HepG2 (cell line): ENCODE measurements at places on chromosomes 13 and 19.
A peak's percentile ranks its signal among the peaks of the same experiment; 100 is the strongest.

DNA sequence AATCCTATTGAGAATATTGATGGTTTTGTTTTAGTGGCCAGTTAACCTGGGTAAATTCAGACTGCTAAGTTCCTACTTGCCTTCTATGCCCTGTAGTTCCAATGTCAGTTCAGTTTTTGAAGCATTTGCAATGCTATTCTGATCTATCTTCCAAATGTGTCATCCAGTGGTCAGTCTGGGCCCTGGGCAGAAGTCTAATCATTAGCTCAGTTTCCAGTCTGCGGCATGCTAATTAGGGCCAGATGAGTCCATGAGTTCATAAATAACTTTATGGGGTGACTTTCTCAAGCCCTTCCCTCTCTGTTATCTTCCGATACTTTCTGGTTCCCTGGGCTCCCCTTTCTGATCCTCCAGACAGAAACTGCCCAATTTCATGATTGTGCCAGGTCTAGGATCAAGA is 32.7 kb downstream of the FAM187B start:
- H3K27ac ChIP-seq = no peak overlapping the region
- no peak overlapping the region for H3K4me3 ChIP-seq
- peaks cover 14% of the 10 kb centered on the region; the same call in 1 of the 2 replicates for H3K4me1 ChIP-seq
- no peak for DNase-seq
- H3K36me3 ChIP-seq = no peaks in the 10 kb centered on the region
- H3K27me3 ChIP-seq = peaks cover 7% of the 10 kb centered on the region; the same call in 1 of the 3 replicates

GRCh38 chr13:97301382-97302095 is 79.4 kb downstream of the MBNL2 start:
- H3K36me3 ChIP-seq = peaks cover 14% of the 10 kb centered on the region
- H3K27me3 ChIP-seq = no peaks in the 10 kb centered on the region
- DNase-seq = no peak
- H3K27ac ChIP-seq = no peak overlapping the region

DNA sequence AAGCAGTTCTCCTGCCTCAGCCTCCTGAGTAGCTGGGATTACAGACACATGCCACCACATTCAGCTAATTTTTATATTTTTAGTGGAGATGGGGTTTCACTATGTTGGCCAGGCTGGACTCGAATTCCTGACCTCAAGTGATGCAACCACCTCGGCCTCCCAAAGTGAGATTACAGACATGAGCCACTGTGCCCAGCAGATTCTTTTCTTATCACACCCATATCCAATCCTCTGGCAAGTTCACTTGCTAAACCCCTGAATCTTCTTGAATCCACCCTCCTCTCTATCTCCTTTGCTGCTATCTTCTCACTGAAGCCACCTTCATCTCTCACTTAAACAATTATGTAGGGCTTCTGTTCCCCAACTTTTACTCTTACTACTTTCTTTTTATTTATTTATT is 17.5 kb downstream of the TMEM143 start:
- no peak overlapping the region for H3K27ac ChIP-seq
- no peak for DNase-seq
- H3K4me3 ChIP-seq = no peak overlapping the region
- peaks cover 39% of the 10 kb centered on the region for H3K4me1 ChIP-seq
- H3K27me3 ChIP-seq = no peaks in the 10 kb centered on the region

DNA sequence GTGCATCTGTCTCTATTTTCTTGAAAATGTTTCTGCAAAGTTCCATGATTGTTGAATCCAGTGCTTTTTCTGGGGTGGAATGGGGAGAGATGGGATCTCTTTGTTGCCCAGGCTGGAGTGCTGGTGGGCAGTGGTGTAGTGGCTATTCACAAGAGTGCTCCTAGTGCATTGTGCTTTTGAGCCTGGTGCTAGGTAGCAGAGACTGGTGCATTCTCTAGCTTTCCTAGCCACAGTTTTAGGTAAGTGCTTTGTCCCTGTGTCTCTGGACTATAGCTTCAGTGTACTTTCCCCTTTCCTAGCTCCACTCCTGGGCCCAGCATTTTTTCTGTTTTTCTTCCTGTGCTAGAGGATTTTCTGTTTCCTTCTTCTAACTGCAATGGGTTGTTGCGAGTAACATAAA is 825.6 kb downstream of the SLITRK6 start:
- H3K4me1 ChIP-seq = no peaks in the 10 kb centered on the region
- H3K4me3 ChIP-seq = no peak overlapping the region
- H3K27me3 ChIP-seq = no peaks in the 10 kb centered on the region
- no peaks in the 10 kb centered on the region for H3K36me3 ChIP-seq

DNA sequence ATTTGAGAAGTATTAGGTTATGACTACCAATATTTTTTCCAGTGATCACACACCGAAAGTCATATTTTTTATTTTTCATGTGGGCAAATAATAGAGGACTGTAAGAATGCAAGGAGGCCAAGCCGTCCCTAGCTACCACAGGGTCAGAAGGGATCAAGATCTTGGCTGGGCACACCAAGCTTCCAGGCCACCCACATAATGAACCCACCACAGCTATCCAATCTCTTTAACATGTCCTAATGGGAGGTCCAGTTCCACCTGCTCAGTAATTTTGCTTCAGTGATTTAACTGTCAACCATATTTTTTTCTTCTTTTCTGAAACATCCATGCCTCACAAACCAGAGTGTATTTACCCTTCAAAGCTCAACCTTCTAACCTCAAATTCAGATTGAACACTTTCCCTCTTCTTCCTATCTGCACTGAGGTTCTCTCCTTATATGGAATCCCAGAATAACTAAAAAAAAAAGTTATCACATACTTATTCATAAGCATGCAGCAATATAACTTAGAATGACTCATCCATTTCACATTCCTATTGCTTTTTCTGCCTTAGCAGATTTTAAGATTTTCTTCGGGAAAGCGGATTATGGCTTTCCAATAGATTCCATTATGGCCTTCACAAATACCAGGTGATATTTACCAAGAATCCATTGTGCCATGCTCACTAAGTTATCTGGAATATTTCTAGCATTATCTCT is 12.2 kb downstream of the ARGLU1 start:
- no peaks in the 10 kb centered on the region for H3K27me3 ChIP-seq
- H3K4me1 ChIP-seq = no peaks in the 10 kb centered on the region
- no peak for DNase-seq
- no peak overlapping the region for H3K27ac ChIP-seq

DNA sequence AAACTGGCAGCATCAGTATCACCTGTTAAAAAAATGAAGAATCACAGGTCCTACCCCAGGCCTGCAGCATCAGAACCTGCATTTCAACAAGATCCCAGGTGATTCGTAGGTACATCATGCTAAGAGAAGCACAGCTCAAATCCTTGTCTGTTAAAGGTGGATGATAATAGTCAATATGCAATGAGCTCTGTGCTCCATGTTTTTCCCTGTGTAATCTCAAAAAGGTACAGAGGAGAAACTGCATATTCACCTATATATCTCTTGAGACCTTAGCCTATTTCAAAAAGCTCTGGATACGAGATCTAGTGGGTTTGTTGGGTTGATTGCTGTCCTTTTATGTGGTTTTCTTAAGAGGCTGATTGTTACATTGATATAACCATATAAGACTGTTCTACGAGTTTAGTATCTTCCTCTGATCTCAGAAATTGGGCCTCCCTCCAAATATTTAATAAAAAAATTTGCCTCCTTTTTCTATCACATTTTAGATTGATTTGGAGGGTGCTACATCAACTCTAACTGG is 148.9 kb downstream of the DCT start:
- no peak for DNase-seq
- H3K27ac ChIP-seq = no peak overlapping the region
- H3K4me1 ChIP-seq = peaks cover 17% of the 10 kb centered on the region

DNA sequence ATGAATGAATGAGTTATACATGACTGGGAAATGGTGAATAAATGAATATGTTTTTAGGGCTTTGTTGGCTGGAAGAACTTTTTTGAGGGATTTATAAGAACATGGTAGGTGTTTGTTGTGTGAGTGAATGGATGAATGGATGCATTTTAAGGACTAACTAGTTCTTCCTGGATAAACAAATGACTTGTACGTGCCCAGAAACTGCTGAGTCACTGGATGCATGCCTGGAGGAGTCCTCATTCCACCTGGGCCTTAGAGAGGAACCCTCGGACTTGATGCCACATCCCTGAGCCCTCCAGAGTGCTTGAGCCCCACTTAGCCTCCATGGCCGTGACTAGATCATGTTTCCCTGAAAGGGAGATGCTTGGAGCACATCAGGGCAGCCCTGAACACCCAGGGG is 153.4 kb downstream of the DPF1 start:
- no peak overlapping the region for H3K4me3 ChIP-seq
- H3K4me1 ChIP-seq = peaks cover 22% of the 10 kb centered on the region
- H3K27ac ChIP-seq = no peak overlapping the region
- no peaks in the 10 kb centered on the region for H3K36me3 ChIP-seq
- H3K27me3 ChIP-seq = no peaks in the 10 kb centered on the region
- no peak for DNase-seq

DNA sequence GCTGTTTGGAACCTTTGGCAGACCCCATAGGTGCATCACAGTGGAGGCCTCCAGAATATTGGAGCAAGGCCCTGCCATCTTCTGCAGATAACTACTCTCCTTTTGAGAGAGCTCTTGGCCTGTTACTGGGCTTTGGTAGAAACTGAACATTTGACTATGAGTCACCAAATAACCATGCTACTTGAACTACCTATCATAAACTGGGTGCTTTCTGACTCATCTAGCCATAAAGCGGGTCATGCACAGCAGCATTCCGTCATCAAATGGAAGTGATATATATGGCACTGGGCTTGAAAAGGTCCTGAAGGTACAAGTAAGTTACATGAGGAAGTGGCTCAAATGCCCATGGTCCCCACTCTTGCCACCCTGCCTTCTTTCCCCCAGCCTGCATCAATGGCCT is 782.5 kb upstream of the SLITRK6 start:
- DNase-seq = no peak
- no peaks in the 10 kb centered on the region for H3K4me1 ChIP-seq
- H3K4me3 ChIP-seq = no peak overlapping the region
- no peak overlapping the region for H3K27ac ChIP-seq
- no peaks in the 10 kb centered on the region for H3K27me3 ChIP-seq

- H3K4me1 ChIP-seq = no peaks in the 10 kb centered on the region
- no peak for DNase-seq
- H3K27ac ChIP-seq = no peak overlapping the region
- H3K36me3 ChIP-seq = no peaks in the 10 kb centered on the region
- H3K4me3 ChIP-seq = no peak overlapping the region
These were observed 109.8 kb downstream of the EFNB2 start for GRCh38 chr13:106425661-106426060.

- peaks cover 13% of the 10 kb centered on the region for H3K4me1 ChIP-seq
- H3K27ac ChIP-seq = peak overlapping the region; percentile 60
- peak overlapping the region; percentile 73 for H3K4me3 ChIP-seq
- peaks cover 2% of the 10 kb centered on the region; the same call in 1 of the 2 replicates for H3K36me3 ChIP-seq
- no peak for DNase-seq
These were observed 1.5 kb upstream of the RAB3A start for GRCh38 chr19:18205200-18205892.

GRCh38 chr13:37601648-37602440 is 3.3 kb upstream of the POSTN start:
- no peak for DNase-seq
- no peaks in the 10 kb centered on the region for H3K27me3 ChIP-seq
- H3K4me1 ChIP-seq = no peaks in the 10 kb centered on the region

GRCh38 chr19:7930765-7931164 is 4.8 kb upstream of the CTXN1 start:
- H3K4me1 ChIP-seq = no peaks in the 10 kb centered on the region
- H3K4me3 ChIP-seq = no peak overlapping the region
- peaks cover 34% of the 10 kb centered on the region for H3K36me3 ChIP-seq
- DNase-seq = no peak
- H3K27me3 ChIP-seq = no peaks in the 10 kb centered on the region
- no peak overlapping the region for H3K27ac ChIP-seq

DNA sequence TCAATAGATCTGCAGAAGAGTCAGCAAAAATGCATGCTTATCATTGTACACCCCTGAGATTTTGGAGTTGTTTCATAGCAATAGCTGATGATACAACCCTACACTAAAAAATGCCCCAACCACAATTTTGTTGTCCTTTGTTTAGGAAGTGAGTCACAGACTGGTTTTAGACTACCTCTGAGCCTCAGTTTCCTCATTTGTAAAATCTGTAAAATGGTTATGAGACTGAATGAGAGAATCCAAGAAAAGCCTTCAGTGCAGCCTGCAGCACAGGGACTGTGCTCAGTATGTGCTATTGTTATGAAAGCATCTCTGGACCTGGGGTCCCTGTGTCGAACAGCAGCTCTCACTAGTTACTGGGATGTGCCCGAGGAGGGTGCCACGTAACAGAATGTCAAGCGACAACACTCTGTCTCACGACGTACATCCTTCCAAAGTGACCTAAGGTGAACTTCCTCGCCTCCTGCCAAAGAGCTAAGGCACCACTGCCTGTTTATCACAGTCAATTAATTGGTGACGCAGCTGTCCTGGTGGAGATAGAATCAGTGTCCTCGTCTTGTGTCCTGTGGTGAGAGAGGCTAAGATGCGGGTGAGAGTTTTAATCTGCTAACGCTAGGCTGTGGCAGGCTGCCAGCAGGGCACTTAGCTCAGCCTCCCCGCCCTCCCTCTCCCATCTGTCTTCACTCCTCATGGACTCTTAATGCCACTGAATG is 18.1 kb downstream of the DHRS12 start:
- no peak for DNase-seq
- H3K4me3 ChIP-seq = no peak overlapping the region
- H3K4me1 ChIP-seq = peaks cover 19% of the 10 kb centered on the region
- no peak overlapping the region for H3K27ac ChIP-seq

DNA sequence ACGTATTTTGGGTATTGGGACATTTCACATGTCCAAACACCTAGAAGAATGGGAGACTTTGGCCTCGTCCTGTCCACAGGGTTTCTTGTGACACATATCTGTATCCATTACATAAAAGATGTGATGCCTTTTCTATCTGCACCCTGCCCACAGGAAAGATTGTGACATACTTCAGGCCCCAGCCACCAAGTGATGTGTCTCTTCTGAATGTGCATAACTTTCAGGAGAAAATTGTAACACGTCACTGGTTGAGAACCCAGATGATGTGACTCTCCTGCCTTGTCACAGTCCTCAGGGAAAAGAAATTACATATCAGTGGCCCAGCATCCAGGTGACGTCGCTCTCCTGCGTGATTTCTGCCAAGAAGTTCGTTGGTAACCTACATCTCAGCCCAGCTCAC is 21.0 kb upstream of the ZNF681 start:
- no peaks in the 10 kb centered on the region for H3K36me3 ChIP-seq
- H3K4me1 ChIP-seq = no peaks in the 10 kb centered on the region
- no peak for DNase-seq
- H3K27me3 ChIP-seq = no peaks in the 10 kb centered on the region

- no peak overlapping the region for H3K27ac ChIP-seq
- DNase-seq = no peak
- peaks cover 17% of the 10 kb centered on the region for H3K4me1 ChIP-seq
- no peaks in the 10 kb centered on the region for H3K36me3 ChIP-seq
These were observed 2.4 kb downstream of the ELAVL3 start for GRCh38 chr19:11478167-11479089.

GRCh38 chr13:22080832-22081231 is 410.0 kb downstream of the FGF9 start:
- DNase-seq = no peak
- no peak overlapping the region for H3K4me3 ChIP-seq
- peaks cover 9% of the 10 kb centered on the region; the same call in 1 of the 2 replicates for H3K4me1 ChIP-seq
- no peaks in the 10 kb centered on the region for H3K36me3 ChIP-seq

GRCh38 chr19:54188215-54188871 is 1.0 kb downstream of the MBOAT7 start:
- no peaks in the 10 kb centered on the region for H3K27me3 ChIP-seq
- peak overlapping the region; percentile 96 for H3K27ac ChIP-seq
- peak overlapping the region; percentile 74 for H3K4me3 ChIP-seq
